ENCODE measurements at places on chromosomes 12 and 14.

DNA sequence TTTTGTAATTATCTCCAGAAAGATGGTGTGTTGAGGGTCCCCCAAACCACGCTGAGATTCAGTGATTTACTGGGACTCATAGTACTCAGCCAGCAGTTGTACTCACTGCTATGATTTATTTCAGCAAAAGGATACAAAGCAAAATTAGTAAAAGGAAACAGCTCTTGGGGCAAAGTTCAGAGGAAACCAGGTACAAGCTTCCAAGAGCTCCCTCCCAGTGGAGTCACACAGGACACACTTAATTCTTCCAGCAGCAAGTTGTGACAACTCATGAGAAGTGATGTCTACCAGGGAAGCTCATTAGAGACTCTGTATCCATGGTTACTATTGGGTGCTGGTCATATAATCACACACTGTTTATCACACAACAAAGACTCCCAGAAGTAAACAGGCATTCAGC is 38.7 kb downstream of the TTC8 start:
- DNase-seq: no peak

- no peak for DNase-seq
These were observed 124.8 kb upstream of the NOS1 start for GRCh38 chr12:117485984-117486839.

DNA sequence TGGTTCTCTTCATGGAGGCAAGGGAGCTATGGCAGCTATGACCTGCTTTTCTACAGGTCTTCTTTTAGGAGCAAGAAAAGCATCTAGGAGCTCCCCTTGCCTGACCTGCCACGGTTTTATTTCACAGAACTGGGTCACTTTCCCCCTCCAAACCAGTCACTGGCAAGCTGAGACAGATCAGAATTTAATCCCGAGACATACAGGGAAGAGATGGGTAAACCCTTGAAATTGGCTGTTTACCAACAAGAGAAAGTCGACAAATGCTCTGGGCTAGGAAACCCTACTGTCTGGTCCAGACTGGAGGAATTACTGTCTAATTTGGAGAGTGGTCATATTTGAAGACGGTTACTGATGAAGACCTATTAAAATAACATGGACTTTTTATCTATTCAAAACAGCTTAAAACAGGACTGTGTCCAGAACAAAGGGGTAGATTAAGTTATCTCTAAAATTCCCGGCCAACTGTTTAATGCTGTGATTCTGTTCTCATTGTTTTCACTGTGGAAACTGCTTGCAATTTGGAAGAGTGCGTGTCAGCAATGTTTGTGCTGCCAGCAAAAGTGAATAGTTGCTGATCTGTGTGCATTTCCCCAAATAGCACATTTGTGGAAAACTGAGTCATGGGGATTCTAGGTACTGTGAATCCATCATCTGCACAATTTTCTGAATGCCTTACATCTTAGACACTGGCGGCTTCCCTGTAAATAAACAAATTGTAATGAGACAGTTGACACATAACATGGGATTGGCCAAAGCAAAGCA is 73.4 kb upstream of the EEA1 start:
- no peak for DNase-seq

DNA sequence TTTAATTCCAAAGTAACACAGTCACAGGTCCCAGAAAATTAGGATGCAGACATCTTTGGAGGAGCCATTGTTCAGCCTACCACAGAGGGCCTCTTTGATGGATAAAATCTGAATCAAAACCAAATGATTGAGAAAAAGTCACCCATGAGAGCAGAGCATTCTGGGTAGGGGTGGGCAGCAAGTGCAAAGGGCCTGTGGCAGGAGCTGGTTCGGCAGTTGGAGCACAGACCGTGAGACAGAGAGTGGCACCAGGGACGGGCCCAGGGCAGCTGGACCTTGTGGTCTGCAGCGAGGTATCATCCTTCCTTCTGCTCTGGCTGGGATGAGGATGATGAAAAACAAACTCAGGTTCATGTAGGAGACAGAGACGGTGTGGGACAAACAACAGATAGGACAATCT is 18.0 kb downstream of the UBC start:
- DNase-seq: no peak

- DNase-seq: no peak
These were observed 33.4 kb downstream of the TBC1D15 start for GRCh38 chr12:71872972-71873371.

- peak; percentile 15 for DNase-seq
These were observed 94.0 kb downstream of the TBX5 start for GRCh38 chr12:114311974-114312373.

DNA sequence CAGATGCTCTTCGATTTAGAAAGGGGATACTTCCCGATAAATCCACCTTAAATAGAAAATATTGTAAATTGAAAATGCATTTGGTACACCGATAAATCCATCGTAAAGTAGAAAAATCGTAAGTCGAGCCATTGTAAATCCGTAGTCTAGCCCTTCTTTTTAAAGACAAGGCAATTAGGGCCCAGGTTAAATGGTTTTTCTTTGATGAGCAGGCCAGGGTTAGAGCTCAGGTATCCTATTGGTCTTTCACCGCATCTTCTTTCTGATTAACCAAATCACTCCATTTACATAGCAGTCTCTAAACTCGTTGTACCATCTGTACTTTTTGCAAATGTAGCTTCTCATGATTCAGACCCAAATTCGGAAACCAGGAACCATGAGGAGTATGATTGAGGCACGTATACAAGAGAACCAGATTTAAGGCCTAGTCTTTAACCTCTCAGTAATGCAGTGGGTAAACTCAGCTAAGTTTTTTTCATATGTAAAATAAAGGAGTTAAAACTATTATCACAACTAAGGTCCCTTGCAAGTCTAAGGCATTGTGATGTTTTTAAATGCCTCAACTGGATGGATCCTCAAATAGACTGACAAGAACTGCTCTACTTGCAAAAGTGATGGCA is 2.2 kb upstream of the YAF2 start:
- DNase-seq: no peak

DNA sequence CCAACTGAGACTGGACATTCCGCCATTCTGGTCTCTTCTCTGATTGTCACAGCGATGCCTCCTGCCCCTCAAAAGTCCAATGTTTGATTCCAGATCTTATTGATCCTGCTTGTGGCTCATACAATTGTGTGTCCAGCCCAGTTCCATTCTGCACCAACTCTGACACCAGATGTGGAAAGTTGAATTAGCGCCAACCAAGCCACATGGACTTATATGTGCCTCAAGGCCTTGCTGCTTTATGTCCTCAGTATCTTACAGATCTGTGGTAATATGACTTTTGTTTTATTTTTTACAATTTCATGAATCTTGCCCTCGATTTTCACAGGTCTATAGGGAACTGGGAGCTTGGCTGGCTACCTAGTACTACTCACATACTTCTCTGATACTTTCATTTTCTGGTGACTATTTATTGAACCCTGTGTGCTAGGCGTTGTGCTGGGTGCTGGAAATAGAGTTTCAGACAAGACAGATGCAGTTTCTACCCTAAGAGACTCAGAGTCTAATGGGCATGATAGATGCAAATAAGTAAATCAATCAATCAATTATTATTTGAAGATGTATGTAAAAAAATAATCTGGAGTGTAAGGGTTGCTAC is 472.0 kb downstream of the TMTC2 start:
- no peak for DNase-seq

DNA sequence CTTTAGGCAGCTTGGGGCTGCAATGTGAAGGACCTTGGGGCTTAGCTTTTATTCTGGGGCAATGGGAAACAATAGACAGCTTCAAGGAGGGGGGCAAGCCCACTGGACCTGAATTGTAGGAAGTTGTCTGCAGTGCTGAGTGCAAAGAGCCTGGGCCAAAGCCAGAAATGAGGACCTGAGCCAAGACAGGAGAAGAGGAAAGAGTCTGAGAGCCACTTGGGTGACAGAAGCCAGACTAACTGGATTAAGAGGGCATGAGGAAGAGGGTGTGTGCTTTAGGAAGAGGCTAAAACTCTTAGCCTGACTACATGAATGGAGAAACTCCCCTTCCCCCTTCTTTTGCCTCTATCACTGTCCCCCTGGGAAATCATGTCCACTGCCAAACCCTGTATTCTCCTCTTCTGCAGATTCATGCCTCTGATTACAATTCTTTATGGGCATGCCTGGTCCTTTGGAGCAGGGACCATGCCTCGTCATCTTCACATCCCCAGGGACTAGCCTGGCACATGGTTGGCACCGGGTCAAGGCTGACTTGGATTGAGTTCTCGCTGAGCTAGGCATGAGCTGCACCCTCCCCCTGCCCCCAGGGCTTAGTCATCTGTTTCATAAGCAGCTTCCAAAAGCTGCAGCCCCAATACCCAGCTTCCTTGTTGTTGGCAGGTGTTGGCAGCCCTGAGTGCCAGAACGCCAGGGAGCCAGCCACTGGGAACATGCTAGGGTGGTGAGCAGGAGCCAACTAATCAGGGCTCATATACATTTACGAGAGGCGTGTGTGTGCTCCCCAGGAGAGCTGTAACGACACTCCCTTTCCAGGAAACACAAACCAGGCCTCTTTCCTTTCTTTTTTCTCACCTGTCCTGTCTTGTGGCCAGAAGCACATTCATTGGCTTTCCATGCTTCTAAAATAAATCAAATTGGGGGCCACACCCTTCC is 27.7 kb upstream of the JDP2 start:
- peak; percentile 39 for DNase-seq

- DNase-seq: no peak
These were observed 12.2 kb downstream of the TMTC2 start for GRCh38 chr12:82698708-82699564.

GRCh38 chr12:77357655-77358054 is 292.3 kb upstream of the E2F7 start:
- no peak for DNase-seq

DNA sequence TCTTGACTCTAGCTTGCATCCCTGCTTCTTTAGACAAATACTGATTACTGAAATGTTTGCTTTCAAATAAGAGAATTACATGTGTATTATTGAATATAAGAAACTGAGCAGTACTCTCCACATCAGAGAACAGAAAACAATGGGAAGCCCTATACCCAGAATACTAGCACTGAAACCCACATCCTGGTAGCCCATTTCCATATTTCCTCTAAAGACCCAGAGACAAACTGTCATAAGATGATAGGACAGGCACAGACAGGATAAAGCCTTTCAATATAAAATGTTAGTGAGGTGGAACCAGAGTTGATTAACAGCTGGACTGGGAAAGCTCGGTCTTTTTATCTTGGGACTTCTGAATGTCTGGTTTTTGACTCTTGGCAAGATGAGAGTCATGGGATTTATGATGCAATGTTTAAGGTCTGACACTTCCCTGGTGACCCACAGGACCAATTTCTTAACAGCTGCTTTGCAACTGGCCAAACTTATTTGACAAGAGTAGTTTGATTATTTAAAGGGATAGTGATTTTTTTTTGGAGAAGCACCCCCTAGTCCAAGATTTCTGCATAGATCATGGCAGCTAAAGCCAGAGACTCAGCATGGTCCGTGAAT is 166.9 kb upstream of the ATXN7L3B start:
- no peak for DNase-seq

DNA sequence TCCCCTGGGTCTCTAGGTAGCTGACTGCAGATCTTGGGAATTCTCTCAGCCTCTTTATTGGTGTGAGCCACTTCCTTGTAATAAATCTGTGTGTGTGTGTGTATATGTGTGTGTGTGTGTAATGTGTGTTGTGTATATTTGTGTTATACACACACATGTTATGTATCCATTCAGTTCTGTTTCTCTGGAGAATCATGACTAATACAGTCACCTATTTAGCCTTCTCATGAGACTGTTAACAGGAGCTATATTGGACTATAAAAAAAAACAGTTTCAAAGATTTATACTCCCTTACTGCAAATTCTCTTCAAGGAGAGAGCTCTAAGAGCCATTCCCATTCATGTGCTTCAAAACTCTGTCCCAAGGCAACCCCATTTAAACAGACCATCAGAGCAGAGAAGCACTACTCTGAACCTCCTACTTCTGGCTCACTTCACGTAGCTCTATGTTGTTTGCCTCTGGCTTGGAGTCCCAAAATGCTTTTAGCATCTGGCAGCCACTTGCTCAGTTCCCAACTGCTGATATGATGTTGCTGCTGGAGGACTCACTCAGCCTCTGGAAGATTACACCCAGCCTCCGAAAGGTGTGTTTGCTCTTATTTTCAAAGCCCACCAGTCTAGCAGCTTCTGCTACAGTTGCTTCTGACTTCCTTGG is 48.7 kb upstream of the KITLG start:
- peak; percentile 50 for DNase-seq

Measured in urinary bladder (tissue), 4 donors.